ENCODE measurements at places on chromosomes 7 and 10. TPM values are rescaled to one million over a fixed set of nuclear protein-coding genes. Genes with fewer than 3 reads are reported as not detected.

The TRIM74 gene
- total RNA-seq, result 3.3 TPM

GRCh38 chr7:921071-921461 is 33.4 kb downstream of the ADAP1 start:
- no peak for DNase-seq

The EMX2 gene
- total RNA-seq, result not detected

GRCh38 chr7:28036696-28037095 is 143.9 kb downstream of the JAZF1 start:
- no peak for DNase-seq
